CD4-positive, alpha-beta T cell treated with Interleukin-4 for 4 hours (primary cell): ENCODE measurements at places on chromosomes 1 and 21.

- DNase-seq: no peak
These were observed 104.9 kb upstream of the SNX7 start for GRCh38 chr1:98556521-98557158.

- DNase-seq: no peak
These were observed 514 bp downstream of the AGL start for GRCh38 chr1:99850459-99851291.

DNA sequence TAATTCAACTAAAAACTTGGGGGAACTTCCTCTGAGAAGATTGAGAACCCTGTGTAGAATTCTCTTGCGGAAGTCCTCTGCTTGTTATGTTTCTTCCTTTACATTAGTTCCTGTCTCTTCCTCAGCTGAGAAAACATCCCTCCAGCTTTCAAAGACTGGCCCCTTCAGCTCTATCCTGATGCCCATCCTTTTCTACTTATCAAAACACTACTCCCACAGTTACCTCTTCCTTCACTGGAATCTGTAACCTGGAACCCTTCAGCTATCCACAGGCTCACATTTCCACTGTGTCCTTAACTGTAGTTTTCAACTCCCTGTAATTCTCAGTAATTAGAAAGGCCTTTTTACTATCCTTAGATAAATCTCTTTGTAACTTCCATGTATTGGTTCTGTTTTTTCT lies 6.0 kb upstream of the DEDD start:
- no peak for DNase-seq

- DNase-seq: no peak
These were observed 5.8 kb upstream of the C1orf159 start for GRCh38 chr1:1121611-1122077.

- no peak for DNase-seq
These were observed 30.3 kb downstream of the IGSF21 start for GRCh38 chr1:18137759-18138345.

DNA sequence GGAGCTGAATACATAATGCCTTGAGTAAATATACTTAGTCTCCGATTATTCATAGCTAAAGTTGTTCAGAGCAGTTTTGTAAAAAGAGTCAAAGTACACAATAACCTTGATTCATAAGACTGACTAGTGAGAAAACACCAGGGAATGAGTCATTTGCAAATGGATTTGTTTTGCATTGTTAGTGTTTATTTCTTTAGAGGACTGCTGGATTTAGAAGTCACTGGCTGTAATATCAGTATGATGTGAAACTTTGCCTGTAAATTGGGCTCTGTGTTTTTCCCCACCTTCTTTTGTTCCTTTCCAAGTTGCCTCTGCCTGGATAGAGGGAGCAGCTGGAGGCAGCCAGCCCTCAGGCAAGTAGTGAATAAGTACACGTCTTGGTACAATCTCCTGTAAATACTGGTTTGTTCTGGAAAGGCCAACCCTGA lies 474.7 kb downstream of the NUF2 start:
- DNase-seq: no peak

DNA sequence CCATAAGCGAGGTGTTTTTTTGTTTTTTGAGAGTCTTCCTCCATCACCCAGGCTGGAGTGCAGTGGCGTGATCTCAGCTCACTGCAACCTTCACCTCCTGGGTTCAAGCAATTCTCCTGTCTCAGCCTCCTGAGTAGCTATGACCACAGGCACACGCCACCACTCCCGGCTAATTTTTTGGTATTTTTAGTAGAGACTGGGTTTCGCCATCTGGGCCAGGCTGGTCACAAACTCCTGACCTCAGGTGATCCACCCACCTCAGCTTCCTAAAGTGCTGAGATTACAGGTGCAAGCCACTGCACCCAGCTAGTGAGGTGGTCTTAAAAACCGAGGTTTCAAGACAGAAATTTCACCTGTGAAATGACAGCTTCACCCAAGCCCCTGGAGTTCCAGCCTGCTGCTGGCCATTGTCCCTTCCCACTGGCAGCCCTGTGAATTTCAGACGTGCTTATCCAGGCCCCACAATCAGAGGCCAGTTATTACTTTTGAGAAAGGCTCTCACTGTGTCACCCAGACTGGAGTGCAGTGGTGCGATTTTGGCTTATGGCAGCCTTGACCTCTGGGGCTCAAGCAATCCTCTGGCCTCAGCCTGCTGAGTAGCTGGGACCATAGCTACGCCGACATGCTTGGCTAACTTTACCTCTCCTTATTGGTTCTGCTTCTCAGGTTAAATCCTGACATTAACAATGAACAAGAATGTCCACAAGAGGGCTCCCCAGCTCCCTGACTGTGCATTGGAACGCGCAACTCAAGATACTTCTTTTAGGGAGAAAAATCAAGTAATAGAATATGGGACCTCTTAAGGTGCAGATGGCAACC lies 19.4 kb downstream of the ENO1 start:
- peak; percentile 69 for DNase-seq

GRCh38 chr1:97252076-97252475 lies 530.5 kb downstream of the PTBP2 start:
- no peak for DNase-seq

DNA sequence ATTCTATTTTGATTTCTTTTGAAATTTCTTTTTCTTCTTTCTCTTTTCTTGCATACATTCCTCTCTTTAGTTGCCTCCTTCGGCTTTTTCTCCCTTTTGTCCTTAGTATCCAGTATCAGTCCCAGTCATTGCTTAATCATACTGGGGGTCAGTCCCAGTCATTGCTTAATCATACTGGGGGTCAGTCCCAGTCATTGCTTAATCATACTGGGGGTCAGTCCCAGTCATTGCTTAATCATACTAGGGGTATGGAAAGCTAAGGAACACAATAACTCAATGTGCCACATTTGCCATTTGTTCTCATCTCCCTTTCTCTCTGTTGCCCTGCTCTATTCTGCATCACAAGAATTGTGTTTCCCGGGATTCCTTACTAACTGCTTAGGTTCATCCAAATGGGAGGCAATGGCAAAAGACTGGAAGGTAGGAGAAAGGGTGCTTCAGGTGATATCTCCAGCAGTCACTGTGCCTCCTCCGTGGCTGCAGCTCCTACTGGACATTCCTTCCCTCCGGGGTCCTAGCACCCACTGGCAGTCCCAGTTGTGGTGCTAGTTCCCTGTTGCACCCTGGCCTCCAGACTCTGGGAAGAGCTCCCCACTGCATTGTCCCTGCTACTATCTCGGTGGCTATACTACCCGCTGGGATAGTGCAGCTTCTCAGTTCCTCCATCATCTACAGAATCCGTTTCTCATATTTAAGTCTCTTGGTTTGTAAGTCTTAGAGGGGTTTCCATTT lies 32.6 kb upstream of the LAMC1 start:
- DNase-seq: no peak

DNA sequence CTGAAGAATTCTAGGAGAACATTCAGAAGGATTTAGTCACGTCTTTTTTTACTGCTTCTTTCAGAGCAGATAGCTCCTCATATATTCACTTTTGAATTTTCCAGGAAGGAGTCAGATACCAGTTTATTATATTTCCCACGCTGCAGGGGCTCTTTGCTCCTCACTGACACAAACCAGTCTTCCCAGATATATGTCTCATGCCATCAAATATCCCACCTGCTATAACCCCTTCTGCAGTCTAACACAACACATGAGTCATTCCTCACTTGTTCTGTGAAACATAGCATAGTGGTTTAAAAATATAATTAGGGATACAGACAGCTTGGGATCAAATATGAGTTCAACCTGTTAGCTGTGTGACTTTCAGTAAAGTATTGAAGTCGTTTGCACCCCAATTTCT lies 251.7 kb upstream of the DPYD start:
- DNase-seq: no peak

- no peak for DNase-seq
These were observed 153.1 kb upstream of the JUN start for GRCh38 chr1:58936973-58937372.

- no peak for DNase-seq
These were observed 75.3 kb upstream of the WDR26 start for GRCh38 chr1:224509907-224510306.

GRCh38 chr21:44531606-44532564 lies 8.1 kb downstream of the KRTAP10-1 start:
- no peak for DNase-seq

DNA sequence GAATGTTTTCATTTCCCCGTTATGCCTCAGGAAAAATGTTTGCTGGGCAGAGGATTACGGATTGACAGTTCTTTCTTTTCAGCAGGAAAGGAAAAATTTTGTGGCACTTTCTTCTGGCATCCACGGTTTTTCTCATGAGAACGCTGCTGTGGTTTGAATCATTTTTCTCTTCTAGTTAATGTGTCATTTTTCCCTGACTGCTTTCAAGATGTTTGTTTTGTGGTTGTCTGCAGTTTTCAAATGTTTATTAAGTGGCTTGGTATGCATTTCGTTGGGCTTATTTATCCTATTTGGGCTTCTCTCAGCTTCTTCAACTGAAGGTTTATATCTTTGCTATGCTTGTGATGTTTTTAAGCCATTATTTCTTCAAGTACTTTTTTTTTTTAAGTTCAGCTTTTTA lies 359.0 kb downstream of the RGS7 start:
- DNase-seq: no peak

GRCh38 chr21:32459972-32460371 lies 47.5 kb downstream of the EVA1C start:
- DNase-seq: no peak

GRCh38 chr1:35377555-35377954 lies 109.0 kb downstream of the ZMYM4 start:
- no peak for DNase-seq

- no peak for DNase-seq
These were observed 17.7 kb upstream of the PRRC2C start for GRCh38 chr1:171467626-171468025.

DNA sequence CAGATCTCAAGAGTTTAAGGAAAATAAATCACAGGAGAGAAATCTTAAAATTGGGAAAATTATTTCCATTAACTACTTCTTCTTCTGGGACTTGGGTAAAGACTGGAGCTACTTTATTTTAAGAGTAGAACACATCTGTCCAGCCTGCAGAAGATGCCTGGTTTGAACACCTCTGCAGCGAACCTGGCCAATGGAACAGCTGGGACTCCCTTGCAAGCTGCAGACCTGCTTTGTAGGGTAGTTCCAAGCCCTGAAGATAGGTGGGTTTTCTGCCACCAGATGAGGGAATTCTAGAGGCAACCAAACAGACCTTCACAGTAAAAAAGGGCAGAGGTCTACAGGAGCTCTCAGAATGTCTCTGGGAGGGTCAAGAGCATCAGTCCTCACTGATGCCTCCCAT lies 86.5 kb upstream of the CACNA1E start:
- no peak for DNase-seq

DNA sequence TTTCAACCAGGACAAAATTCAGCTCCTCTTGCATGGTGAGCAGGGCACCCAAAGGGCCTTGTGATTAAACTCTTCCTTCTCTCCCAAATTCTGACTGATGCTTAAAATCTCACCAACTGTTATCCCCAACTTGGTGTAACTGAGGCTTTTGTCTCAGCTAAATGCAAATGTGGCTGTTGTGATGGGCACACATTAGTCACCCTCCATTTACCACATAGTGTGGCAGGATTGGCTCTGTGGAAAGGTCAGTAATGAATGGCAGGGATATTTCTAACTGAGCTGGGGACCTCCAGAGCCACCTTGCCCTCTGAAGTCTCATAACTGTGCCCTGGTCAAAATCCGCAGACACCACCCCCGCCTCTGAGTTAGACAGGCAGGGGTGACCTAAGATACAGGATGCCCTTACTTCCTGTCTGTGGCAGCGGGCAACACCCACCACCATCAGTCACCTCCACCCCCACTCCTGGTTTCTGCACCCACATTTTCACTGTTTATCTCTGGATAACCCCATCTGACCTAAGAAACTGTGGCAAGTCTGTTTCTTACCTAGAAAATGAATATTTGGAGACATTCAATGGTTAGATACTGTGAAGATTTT lies 25.4 kb upstream of the RGS16 start:
- DNase-seq: peak; percentile 73

DNA sequence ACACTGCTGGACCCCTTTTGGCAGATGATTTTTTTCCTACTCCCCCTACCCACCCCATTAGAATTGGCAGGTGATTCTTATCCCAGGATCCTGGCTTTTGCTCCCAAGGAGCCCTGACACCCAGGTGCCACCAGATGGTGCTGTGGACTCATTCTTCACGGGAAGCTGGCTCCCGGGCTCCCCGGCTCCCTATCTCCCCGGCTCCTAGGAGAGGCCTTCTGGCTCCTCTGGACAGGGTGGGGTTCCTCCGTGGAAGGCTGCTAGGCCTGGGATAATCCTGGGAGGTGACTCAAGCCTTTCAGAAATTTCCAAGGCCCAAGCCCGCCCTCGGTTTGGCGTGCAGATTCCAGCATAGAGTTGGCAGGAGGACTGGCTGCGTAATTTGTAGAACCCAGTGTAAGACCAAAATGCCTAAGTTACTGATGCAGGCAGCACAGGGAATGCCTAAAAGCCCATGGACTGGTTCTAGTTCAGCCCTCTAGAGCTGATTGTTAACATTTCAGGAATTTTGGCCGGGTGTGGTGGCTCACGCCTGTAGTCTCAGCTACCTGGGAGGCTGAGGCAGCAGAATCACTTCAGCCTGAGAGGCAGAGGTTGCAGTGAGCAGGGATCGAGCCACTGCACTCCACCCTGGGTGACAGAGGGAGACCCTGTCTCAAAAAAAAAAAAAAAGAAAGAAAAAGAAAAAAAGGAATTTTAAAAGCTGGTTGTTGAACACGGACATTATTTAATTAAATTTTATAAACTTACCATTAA lies 6.8 kb upstream of the BSDC1 start:
- peak; percentile 32 for DNase-seq

- no peak for DNase-seq
These were observed 2.0 kb upstream of the TMPRSS3 start for GRCh38 chr21:42397746-42398394.

- DNase-seq: no peak
These were observed 311.9 kb downstream of the PCP4 start for GRCh38 chr21:40179166-40179565.

DNA sequence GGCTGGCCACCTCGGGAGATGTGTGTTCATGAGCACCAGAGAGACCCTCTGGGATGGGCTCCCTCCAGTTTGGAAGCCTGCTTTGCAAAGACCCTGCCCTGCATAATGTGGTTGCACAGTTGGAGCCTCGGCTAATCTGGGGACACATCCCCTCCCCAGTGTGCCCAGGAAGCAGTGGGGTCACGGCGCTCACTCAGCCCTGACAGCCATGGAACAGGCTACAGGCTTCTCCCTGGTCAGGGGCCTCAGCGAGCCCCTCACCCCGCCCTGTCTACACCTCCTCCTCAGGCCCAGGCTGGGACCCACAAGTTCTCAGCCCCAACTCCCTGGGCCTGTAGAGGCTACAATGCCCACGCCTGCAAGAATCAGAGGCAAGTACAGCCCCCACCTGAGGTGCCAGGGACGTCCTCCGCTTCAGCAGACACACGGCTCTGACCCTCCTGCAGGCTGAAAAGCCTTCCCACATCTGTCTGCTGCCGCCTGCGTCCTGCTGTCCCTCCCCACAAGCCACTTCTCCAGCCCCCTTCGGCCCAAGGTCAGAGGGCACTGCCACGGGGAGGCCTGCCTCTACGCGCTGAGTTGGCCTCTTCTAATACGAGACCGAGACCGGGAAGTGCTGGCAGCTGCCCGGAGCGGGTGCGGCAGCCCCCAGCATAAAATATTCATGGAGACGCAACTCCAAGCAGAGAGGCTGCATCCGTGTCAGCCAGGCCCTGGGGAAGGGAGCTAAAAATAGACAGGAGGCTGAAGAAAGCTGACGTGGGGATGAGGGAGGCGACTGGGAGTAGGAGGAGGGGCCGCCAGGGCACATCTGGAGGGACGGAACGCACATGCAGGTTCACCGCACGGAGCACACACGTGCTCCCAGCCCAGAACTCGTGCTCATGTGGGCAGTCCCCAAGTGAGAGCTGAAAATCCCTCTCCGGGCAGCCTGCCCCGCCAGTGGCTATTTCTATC lies 15.2 kb upstream of the GPR153 start:
- DNase-seq: no peak
